ENCODE measurements at places on chromosomes 7 and 10. TPM values are rescaled to one million over a fixed set of nuclear protein-coding genes. Genes with fewer than 3 reads are reported as not detected.

GIMAP6 gene
- total RNA-seq = not detected

CPN1 gene
- total RNA-seq = 0.19 TPM

CFAP69 gene
- total RNA-seq = 2.2 TPM

SUN3 gene
- 0.13 TPM for total RNA-seq

SHTN1 gene
- 26.4 TPM for total RNA-seq

CTAGE6 gene
- total RNA-seq = not detected

LHFPL3 gene
- not detected for total RNA-seq

ANLN gene
- 79.9 TPM for total RNA-seq

SLC13A4 gene
- not detected for total RNA-seq

CAMK2G gene
- total RNA-seq = 18.2 TPM

TRPV5 gene
- total RNA-seq = not detected

ZNF239 gene
- 2.0 TPM for total RNA-seq

SEMA3A gene
- total RNA-seq = 5.2 TPM

PHYHIPL gene
- 0.59 TPM for total RNA-seq

NFE2L3 gene
- total RNA-seq = 8.7 TPM

RET gene
- 0.50 TPM for total RNA-seq

PROSER2 gene
- total RNA-seq = 30.9 TPM

STRIP2 gene
- 5.1 TPM for total RNA-seq

SRI gene
- 121 TPM for total RNA-seq

C7orf25 gene
- 2.7 TPM for total RNA-seq

SPDYE1 gene
- not detected for total RNA-seq

GSTO1 gene
- total RNA-seq = 239 TPM

NODAL gene
- not detected for total RNA-seq

SPDYE9 gene
- not detected for total RNA-seq

DNAH11 gene
- total RNA-seq = 0.33 TPM

COL28A1 gene
- total RNA-seq = 0.85 TPM

OR2A12 gene
- total RNA-seq = not detected

AGR3 gene
- not detected for total RNA-seq

METTL27 gene
- 10.2 TPM for total RNA-seq

GIMAP5 gene
- total RNA-seq = not detected

TRIM50 gene
- not detected for total RNA-seq

CPA4 gene
- 6.3 TPM for total RNA-seq

PTN gene
- total RNA-seq = not detected

NPS gene
- total RNA-seq = not detected

MYL10 gene
- total RNA-seq = not detected

KCNMA1 gene
- 38.0 TPM for total RNA-seq

NUTM2E gene
- total RNA-seq = 0.26 TPM

OR13A1 gene
- total RNA-seq = not detected

GRID1 gene
- total RNA-seq = 0.26 TPM

IGF2BP3 gene
- total RNA-seq = 29.7 TPM

MSMB gene
- total RNA-seq = not detected

C10orf105 gene
- not detected for total RNA-seq

FGFBP3 gene
- 2.1 TPM for total RNA-seq

ACSM6 gene
- not detected for total RNA-seq

PPP1R17 gene
- total RNA-seq = not detected

AHR gene
- 10.3 TPM for total RNA-seq

ARHGEF35 gene
- total RNA-seq = 0.68 TPM

PRXL2A gene
- 44.8 TPM for total RNA-seq

CHAT gene
- not detected for total RNA-seq

PRKCQ gene
- total RNA-seq = 4.5 TPM

CLCN1 gene
- 0.05 TPM for total RNA-seq

SEMA4G gene
- 9.2 TPM for total RNA-seq

GCK gene
- total RNA-seq = not detected

ACTR3C gene
- 0.02 TPM for total RNA-seq

SLF2 gene
- total RNA-seq = 11.5 TPM
